ENCODE measurements at places on chromosomes 2 and 18.
A peak's percentile ranks its signal among the peaks of the same experiment; 100 is the strongest.

DNA sequence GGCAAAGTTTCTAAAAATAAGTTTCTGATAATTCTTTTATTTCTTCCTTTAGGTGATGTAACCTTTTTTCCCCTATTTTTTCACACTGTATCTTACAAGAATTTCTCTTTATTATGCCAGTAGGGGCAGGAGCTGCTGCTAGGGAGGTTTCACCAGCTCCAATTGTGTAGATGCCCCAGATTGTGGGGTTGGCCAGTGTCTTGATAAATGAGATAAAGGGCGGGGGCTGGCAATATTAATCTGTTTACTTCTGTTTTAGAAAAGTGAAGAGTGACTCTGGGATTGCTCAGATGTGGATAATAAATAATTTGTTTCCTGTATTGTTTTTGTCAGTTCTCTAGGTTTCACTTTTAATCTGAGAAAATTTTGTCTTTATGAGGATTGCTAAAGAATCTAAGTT lies 190.4 kb downstream of the MC4R start:
- no peak for DNase-seq

DNA sequence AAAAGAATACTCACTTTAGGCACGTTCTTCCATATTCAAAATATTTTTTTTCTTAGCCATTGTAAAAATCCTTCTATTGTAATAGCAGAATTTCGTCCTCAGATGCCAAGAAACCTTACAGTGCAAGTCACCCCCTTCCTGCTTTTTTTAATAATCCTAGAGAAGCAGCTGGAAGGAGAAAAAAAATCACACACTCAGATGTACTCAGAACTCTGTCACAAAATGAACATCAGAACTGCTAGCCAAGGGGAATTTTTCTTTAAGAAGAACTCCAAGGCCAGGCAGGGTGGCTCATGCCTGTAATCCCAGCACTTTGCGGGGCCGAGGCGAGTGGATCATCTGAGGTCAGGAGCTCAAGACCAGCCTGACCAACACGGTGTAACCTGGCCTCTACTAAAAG lies 127.3 kb upstream of the SPATS2L start:
- no peak for DNase-seq

DNA sequence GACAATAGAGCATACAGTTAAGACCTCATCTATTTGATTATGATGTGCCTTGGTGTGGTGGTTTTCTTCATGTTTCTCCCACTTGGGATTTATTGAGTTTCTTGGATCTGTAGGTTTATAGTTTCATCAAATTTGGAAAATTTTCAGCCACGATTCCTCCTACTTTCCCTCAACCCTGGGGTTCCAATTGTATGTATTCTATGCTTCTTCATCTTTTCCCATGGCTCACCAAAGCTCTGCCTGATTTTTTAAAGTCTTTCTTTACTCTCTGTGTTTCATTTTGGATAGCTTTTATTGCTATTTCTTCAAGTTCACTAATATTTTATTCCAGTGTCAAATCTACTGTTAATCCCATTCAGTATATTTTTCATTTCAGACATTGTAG lies 132.7 kb downstream of the CTIF start:
- DNase-seq: no peak

- peak; percentile 20 for DNase-seq
These were observed 1.5 kb downstream of the PXDN start for GRCh38 chr2:1742681-1743395.

DNA sequence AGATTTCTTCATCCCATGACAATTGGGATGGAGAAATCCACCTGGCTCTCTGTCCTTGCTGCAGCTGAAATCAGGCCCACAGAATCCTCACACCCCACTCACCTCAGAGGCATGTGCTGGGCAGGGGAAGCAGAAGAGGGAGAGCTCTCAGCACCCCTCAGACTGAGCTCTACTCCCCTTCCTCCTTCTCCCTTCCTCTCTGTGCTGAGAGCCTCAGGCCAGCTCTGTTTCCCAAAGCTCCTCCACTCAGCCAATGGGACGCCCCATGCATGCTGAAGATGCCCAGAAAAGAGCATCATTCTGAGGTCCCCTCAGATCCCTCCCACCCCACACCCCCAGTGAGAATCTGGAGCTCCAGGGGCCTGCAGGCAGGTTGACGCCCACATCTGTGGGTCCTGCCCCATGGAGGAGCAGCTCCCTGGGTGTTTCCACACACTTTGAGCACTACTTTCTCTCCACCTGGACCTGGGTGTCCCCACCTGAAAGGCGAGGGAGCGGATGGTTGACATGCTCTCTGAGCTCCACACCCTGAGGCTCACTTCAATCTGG lies 637.7 kb upstream of the ID2 start:
- no peak for DNase-seq

DNA sequence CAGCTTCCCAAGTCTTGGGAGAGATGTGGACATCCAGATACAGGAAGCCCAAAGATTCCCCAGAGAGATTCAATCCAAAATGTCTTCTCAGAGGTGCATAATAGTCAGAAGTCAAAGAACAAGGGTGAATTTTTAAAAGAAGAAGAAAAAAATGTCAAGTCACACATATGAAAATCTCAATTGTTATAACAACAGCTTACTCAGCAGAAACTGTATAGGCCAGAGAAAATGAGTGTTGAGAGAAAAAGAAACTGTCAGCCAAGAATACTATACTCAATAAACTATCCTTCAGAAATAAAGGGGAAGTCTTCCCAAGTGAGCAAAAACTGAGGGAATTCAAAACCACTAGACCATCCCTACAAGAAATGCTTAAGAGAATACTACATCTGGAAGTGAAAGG lies 612.9 kb upstream of the POU3F3 start:
- DNase-seq: no peak

DNA sequence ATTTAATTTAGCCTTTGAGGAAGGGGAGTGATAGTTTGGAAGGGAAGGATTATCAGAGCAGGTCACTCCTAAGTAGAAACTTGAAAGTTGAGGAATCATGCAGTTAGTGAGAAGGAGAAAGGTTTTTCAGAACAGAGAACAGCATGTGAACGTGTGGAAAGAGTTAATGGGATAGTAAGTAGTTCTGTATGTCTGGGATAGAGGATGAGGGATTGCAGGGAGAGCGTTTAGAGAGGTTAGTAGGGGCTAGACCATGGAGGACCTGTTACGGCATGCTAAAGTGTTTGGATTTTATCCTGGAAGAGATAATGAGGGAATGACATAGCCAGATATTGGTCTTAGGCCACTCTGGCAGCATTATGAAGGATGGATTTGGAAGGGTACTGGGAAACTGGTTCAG lies 1.8 kb downstream of the ZNF512 start:
- DNase-seq: no peak

- peak; percentile 31 for DNase-seq
These were observed 9.2 kb upstream of the IL1A start for GRCh38 chr2:112793449-112793978.

DNA sequence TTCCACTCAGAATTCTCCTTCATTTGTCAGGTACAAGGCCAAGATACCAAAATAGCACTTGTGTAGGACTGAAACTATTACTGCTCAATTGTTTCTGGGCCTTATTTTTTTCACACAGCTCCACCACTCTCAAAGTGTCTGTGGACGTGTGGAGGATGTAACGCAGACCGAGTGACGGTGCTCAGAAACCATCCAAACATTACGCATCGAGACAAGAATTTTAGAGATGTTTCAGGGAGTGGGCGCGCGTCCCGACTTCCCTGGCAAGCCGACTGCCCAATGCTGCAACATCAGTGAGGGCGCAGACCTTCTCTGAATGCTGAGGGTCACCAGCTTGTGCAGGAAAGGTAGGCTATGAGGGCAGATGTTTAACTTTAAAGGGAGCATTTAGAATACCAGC lies 108.4 kb downstream of the GATA6 start:
- DNase-seq: no peak

- DNase-seq: no peak
These were observed 61.1 kb downstream of the KCNF1 start for GRCh38 chr2:10972683-10973433.

DNA sequence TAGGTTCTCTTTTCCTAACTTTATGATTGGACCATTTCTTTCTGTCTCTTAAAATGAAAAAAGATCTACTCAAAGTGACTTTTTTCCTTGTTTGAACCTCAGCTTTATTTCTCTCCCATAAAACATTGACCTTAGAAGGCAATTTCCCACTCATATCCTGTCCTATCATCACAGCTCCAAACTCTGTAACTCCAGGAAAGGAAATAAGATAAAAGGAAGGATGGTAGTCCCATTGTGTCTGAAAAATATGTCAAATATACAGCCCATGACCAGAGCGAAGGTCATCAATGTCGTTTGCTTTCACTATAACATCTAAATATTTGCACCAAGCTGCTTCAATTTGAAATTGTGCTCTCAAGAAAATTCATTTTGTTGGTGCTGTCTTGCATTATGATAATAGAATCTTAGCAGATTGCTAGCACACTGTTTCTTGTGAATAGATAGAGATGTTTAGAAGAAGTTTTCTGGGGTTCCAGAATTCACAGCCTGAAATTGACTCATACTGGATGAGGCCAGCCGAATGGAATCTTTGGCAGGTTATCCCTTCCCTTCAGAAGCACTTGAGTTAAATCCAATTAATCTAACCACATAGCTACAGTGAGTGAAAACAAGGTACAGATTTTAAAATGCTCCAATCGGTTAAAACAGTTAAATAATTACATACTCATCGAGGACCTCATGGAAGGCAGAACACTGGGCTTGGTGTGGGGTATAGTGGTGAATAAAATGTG lies 95.1 kb downstream of the CRIM1 start:
- no peak for DNase-seq

- no peak for DNase-seq
These were observed 26.5 kb downstream of the EIF4E2 start for GRCh38 chr2:232576995-232577394.

- DNase-seq: no peak
These were observed 42.1 kb downstream of the NOP58 start for GRCh38 chr2:202307690-202308089.

- DNase-seq: no peak
These were observed 12.5 kb downstream of the SPATS2L start for GRCh38 chr2:200318940-200319435.

GRCh38 chr18:23532848-23533247 lies 29.5 kb downstream of the RMC1 start:
- DNase-seq: no peak

- DNase-seq: no peak
These were observed 72.3 kb downstream of the MDH1 start for GRCh38 chr2:63661076-63661475.

- no peak for DNase-seq
These were observed 11.4 kb upstream of the KCNJ13 start for GRCh38 chr2:232787806-232788205.

- DNase-seq: peak; percentile 81
These were observed 68.4 kb downstream of the POLR1A start for GRCh38 chr2:86037141-86037794.

GRCh38 chr2:165796819-165797530 lies 2.9 kb upstream of the GALNT3 start:
- DNase-seq: no peak

GRCh38 chr2:144241801-144242200 lies 278.1 kb downstream of the ZEB2 start:
- no peak for DNase-seq

DNA sequence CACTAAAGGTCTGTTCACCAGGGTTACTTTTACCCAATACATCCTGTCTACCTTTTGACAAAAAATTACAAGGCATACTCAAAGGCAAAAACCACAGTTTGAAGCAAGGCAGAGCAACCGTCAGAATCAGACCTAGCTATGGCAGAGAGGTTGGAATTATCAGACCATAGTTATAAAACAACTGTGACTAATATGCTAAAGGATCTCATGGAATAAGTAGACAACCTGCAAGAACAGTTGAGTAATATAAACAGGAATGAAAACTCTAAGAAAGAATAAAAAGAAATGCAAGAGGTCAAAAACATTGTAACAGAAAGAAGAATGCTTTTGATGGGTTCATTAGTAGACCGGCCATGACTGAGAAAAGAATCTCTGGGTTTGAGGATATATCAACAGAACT lies 318.8 kb upstream of the KCNH7 start:
- DNase-seq: no peak

Measured in activated CD4-positive, alpha-beta memory T cell treated with anti-CD3 and anti-CD28 coated beads for 36 hours (primary cell).